Activated gamma-delta T cell treated with anti-CD3 and anti-CD28 coated beads, Interleukin-2, amount 50 U/mL, for 16 hours (primary cell): ENCODE measurements at places on chromosomes 2 and 18.

- DNase-seq = no peak
These were observed 910.4 kb upstream of the GYPC start for GRCh38 chr2:125745514-125745913.

DNA sequence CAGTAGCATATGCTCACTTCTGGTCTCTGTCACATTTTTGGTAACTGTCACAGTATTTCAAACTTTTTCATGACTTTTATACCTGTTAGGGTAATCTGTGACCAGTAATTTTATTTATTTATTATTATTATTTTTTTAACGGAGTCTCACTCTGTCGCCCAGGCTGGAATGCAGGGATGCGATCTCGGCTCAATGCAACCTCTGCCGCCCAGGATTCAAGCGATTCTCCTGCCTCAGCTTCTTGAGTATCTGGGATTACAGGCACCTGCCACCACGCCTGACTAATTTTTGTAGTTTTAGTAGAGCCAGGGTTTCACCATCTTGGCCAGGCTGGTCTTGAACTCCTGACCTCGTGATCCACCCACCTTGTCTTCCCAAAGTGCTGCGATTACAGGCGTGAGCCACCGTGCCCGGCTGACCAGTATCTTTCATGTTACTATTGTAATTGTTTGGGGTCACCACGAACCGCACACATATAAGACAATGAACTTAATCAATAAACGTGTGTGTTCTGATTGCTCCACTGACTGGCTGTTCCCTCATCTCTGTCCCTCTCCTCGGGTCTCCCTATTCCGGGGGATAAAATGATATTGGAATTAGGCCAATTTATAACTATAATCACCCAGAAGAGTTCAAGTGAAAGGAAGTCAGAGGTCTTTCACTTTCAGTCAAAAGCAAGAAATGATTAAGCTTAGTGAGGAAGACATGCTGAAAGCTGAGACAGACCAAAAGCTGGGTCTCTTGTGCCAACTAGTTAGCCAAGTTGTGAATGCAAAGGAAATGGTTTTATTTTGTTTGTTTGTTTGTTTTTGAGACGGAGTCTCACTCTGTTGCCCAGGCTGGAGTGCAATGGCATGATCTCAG is 22.9 kb downstream of the TGIF1 start:
- no peak for DNase-seq

DNA sequence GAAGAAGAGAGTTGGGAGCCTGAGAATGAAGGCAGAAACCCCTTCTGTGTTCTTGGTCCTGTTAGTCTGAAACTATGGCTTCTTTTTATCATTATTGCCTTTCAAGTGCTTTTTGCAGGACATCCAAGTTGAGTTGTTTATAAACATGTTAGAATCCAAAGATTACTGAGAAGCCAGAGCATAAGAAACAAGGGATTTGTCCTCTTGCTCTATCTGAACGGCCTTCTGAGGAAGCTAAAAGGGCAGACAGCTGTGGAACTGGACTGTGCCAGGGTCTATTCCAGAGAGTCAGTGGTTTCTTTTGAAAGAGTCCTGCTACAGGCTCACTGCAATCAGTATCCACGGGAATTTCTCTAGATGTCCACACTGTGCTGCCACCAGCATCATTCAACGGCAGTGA is 86.6 kb downstream of the ARHGAP28 start:
- no peak for DNase-seq

- peak; percentile 78 for DNase-seq
These were observed 102.2 kb upstream of the RAB6C start for GRCh38 chr2:129877289-129877741.

DNA sequence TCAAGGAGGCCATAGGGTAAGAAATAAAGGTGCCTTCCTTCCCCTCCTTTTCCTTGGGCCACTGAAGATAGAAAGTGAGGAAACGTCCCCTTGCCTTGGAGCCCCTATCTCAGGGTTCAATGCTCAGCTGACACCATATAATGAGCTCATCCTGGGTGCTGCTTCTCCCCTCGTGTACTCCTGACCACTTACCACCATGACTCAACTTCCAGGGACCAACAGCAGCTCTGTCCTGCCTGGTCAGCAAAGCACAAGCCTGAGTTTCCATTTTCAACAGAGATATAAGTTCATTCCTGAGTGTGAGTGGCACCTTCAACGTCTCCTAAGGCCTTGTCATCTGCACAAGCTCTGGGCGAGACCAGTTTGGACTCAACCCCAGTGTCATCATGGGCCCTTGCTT is 151.2 kb downstream of the CAPN13 start:
- no peak for DNase-seq

DNA sequence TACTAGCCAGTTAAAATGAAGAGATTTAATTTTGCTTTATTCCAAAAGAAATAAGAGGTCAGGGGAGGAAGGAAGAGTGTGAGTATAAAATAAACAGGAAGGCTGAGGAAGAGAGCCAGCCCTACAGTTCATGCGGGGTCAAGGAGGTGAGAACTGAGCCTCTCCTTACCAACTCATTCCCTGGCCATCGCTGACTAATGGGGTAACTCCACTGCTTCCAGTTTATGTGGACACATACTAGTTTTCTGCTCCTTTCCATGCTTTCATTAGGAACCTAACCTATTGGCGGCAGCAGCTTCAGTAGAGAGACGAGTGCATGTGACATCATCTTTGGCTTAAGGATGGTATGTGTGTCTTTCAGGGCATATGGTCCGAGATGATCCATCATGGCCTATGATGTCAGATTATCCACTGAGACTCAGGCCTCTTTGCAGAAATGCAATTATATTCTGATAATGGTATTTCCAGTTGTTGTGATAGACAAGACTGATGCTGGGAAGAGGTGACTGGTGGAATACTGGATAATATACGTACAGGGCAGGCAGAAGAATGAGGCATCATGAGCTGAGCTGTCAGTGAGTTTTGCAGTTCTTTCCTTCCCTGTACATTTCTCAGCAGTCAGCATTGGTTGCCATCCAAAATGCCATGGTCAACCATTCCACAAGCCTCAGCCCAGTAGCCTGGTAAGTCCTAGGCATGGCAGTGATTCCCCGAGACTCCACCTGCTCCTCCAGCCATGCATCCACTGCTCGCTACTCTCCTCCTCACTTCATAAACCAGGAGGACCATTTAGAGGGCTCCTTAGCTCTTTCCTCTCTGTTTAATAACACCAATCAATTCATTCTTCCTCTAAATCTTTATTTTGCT is 184.6 kb upstream of the OSR1 start:
- no peak for DNase-seq

- DNase-seq = no peak
These were observed 93.4 kb downstream of the PPP1R1C start for GRCh38 chr2:182078988-182079602.

- DNase-seq = no peak
These were observed 35.1 kb downstream of the NLRC4 start for GRCh38 chr2:32229635-32230034.

- peak; percentile 94 for DNase-seq
These were observed at the start of gene EHBP1 for GRCh38 chr2:62705007-62705829. Gene EHBP1, plus strand, starts transcription at chr2:62705713. Its CDS starts 1,479 bp downstream, at chr2:62707192.

DNA sequence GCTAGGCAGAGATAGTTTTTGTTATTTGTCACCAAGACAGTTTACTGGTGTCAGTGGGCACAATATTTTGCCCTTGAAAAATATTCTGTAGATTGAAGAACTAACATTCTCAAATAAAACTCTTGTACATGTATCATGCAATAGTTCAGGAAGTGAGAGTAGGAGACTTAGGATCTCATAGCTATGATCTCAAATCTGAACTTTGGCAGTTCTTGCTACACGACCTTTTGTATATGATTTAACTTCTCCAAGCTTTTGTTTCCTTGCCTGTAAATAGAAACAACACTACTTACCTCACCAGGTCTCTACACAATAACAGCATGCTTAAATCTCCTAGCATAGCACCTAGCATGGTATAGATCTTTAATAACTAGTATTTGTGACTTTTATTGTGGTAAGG is 219.9 kb downstream of the ICOS start:
- DNase-seq = no peak

GRCh38 chr2:10267551-10268465 is 34.9 kb upstream of the HPCAL1 start:
- no peak for DNase-seq

DNA sequence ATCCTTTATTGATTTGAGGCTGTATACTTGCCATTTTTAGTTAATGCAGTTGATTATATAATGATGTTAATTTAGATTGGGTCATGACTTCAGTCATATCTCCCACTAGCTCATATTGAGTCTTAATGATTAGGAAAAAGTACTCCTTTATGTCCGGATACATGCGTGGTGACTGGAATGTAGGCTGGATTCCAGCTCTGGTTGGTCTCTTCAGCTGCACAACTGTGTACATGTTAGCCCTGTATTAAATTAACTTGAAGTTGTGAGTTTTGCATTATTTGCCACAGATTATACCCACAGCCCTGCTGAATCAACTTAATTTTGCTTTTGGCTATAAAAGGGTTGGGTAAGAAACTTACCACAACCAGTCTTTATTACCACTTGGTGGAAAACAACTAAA is 22.5 kb downstream of the MOB4 start:
- DNase-seq = no peak

GRCh38 chr2:219215871-219216534 is 2.8 kb downstream of the ABCB6 start:
- DNase-seq = no peak

GRCh38 chr2:68031542-68032160 is 31.2 kb downstream of the C1D start:
- no peak for DNase-seq

DNA sequence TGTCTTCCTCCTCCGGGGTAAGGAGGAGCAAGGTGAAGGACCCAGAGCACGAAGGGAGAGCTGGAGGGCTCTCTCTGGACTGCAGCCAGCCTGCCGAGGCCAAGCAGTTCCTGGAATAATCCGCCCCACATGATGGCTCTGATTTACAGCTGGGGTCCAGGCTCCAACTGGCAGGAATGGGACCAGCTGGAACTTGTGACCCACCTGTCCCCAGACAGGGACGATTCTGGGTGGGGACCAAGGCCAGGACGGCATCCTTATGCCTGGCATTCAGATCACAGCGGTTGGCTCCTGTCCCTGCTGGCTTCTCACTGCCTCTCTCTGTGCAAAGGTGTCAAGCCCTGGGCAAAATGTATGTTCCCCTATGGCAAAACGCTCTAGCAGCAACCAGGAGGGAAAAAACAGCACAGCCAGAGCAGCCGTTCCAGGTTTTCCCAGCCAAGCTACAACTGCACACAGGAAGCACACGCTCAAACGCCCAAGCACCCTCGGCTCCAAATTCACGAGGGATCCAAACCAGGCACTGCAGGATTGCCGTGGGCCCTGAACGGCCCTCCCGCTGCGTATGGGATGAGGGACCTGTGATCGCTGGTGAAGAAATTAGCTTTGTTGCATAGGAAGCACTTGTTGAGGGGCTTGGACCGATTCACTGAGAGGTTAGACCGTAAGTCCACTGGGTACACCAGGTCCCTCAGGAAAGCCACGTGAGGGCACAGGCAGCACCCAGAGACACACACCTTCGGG is 35.8 kb downstream of the FAM178B start:
- no peak for DNase-seq

DNA sequence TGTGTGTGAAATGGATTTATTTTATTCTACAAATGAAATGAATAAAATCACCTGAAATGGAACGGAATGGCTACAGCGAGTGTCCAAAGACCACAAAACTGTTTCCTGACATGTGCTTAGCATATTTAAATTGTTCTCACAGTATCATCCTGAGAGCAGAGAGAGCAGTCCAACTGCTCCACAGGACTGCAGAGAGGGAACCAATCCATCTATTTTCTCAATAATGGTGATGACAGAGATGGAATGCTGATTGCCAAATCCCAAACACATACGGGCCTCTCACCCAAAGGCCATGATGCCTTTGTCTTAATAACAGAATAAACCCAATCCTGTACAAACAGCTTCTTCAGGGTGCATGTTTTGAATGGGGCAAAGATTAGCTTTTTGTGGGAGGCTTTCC is 41.1 kb downstream of the STAT1 start:
- no peak for DNase-seq

DNA sequence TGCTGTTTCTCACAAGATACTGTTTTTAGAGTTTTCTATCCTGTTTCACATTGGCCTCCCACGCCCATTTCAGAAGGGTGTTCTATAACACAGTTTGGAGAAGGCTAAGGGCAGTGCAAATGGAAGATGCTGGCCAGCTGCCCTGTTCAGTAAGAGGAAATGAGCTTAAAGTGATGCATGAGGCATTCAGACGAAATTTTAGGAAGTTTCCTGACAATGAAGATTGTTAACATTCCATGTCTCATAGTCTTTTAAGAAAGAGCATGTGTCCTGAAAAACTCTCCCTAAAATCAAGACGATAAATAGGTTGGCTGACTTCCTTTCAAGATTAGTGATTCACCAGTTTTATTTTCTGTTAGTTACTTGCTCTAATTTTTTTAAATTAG is 484.2 kb upstream of the NRP2 start:
- DNase-seq = no peak
